Activated CD8-positive, alpha-beta memory T cell treated with anti-CD3 and anti-CD28 coated beads for 1 hour (primary cell): ENCODE measurements at places on chromosomes 16 and 17.

- DNase-seq = no peak
Measured at GRCh38 chr17:75183999-75184884, 1.5 kb upstream of the SUMO2 start.

DNA sequence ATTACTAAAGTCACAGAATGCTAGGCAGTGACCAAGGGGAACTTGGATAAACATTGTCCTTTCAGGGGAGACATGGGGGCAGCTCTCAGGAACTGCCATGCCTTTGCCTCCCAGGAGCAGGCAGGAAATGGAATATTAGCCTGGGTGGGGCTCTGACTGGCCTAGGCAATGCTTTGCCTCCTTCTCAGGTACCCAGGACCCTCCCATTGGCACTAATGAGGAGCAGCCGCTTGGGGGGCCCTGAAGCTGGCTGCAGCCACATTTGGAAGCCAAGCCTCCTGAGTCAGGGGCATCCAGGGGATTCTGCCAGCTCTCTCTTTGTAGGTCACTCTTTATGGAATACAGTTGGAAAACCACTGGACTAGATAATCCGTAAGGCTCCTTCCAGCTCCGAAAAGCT, 5.5 kb downstream of the CPSF4L start:
- DNase-seq = no peak

GRCh38 chr17:31541559-31541958, 150.1 kb downstream of the RAB11FIP4 start:
- no peak for DNase-seq

DNA sequence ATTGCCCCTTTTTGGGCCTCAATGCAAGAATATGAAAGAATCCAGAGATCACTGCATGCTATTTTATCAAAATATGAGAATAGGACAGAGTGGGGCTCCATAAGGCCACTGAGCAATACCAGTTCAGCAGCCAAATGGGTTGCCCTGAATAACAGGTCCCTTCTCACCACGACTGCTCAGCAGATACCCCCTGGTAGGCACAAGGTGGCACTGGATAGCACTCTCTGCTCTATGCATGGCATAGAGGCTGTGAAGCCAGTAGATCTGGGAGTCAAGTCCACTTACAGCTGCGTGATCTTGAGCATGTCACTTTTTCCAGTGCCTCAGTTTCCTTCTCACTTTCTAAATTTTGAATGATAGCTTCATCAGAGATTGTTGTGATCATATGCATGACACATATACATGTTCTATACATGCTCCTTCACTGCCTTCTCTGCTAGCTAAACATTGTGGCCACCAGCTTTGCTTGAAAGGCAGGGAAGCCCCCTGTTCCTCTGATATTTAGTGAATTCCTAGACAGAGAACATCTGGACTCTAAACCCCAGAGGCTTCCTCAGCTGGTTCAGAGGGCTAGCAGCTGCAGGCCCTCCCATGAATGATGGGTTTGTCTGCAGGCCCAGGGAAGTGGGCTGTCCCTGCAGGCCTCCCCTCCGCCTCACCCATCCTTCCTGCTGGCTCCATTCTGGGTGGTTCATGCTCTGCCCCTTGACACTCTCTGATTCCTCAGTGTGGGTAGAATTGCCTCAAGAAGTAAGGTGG, 84.9 kb upstream of the ASIC2 start:
- no peak for DNase-seq

GRCh38 chr17:8123695-8124349, at the start of gene HES7:
HES7 (minus strand) TSS chr17:8124106; CDS start chr17:8124084, 22 bp downstream.
- no peak for DNase-seq

GRCh38 chr17:74259667-74260524, 14.1 kb upstream of the DNAI2 start:
- DNase-seq = no peak
